ENCODE measurements at places on chromosomes 7 and 10.

- no peak for DNase-seq
Measured at GRCh38 chr7:25664593-25664992, 436.3 kb upstream of the NPVF start.

GRCh38 chr7:7271094-7271874 is 88.9 kb downstream of the C1GALT1 start:
- DNase-seq: no peak

DNA sequence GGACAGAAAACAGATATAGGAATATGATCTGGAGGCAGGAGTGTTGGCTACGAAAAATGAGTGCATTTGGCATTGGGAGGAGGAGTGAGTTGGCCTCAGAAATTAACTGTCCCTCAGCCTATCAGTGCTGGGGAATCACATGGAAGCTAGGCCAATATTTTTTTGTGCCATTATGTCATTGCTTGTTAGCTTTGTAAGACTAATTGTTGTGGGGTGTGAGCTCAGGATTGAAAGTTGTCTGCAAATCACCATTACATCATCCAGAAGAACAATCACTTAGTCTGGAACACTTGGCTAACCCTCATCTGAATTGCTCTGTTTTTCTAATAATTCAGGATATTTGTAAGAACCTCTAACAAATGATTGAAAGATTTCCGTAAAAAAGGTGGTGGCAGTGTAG is 45.2 kb upstream of the SEMA3D start:
- DNase-seq: no peak

DNA sequence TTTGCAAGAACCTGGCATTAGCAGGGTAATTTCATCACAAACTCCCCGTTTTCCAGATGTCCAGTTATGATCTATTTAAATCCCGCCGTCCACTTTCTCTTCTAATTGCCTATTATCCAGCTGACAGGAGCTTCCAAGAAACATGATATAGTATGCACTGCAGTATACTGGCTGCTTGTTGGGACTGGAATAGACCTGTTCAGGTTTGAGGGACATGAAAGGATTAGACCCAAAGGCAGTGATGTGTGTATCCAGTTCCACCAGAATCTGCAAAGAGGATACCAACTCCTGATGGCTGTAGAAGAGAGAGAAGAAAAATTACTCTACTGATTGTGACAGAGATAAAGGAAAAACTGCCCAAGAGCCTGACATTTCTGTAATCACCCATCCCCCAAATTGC is 8.9 kb downstream of the MSS51 start:
- no peak for DNase-seq

DNA sequence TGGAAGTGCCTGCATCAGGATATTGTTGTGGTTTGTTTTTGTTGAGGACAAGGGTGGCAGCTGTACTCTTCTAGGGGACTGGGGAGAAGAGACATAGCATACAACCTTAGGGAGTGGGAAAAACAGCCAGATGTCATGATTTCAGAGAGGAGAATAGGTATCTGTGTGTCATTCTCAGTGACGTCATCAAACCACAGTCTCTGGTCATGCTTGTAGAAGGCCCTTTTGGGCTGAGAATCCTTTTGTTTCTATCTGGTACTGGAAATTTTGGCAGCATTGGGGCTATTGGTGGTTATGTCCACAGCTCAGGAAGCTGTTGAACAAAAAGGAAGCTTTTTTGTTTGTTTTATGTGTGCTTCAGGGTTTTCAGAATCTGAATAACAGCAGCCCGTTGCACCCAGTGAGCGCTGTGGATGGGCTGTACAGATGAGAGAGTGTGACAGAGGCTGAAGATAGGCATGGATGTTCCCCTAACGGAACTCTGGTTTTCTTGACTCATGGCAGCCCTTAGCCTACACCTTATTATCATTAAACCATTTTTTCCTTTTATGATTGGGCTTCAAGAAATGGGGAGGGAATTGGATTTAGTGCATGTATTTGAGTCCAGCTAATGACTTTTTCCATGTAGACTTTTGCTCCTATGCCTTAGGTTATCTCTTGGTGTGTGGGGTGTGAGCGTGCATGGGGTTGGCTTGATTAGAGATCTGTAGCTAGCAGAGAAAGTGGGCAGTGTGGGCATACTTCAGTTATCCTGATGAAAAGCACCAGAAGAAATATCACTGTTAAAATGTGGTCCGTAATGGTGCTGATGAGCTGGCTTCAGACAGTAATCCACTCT is 65.7 kb downstream of the SND1 start:
- DNase-seq: no peak

- DNase-seq: no peak
Measured at GRCh38 chr10:26781797-26782196, 79.0 kb downstream of the ABI1 start.

- DNase-seq: no peak
Measured at GRCh38 chr10:117967149-117967650, 79.5 kb downstream of the RAB11FIP2 start.

- no peak for DNase-seq
Measured at GRCh38 chr7:57404343-57404966, 45.5 kb upstream of the ZNF716 start.

GRCh38 chr10:72323771-72324191 is 30.9 kb downstream of the DNAJB12 start:
- DNase-seq: no peak

GRCh38 chr10:69334302-69335062 is 56.2 kb downstream of the HK1 start:
- no peak for DNase-seq

All from AG08396 (cell line).